ENCODE measurements at places on chromosomes 5 and 9. TPM values are rescaled to one million over a fixed set of nuclear protein-coding genes. Genes with fewer than 3 reads are reported as not detected.

GRCh38 chr9:123349691-123350480 lies 6.1 kb upstream of the CRB2 start:
- H3K36me3 ChIP-seq: no peaks in the 10 kb centered on the region
- peaks cover 5% of the 10 kb centered on the region for H3K4me1 ChIP-seq
- no peak for DNase-seq
- no peak overlapping the region for H3K27ac ChIP-seq

GRCh38 chr5:121668635-121669034 lies 183.0 kb upstream of the FTMT start:
- H3K36me3 ChIP-seq: no peaks in the 10 kb centered on the region
- H3K4me1 ChIP-seq: no peaks in the 10 kb centered on the region
- no peaks in the 10 kb centered on the region for H3K27me3 ChIP-seq
- no peak overlapping the region for H3K4me3 ChIP-seq
- DNase-seq: no peak

The PPIC gene
- total RNA-seq: 21.7 TPM

The SLC1A1 gene
- total RNA-seq: 2.9 TPM

The RASEF gene
- 11.8 TPM for total RNA-seq

The GLDC gene
- total RNA-seq: 18.3 TPM

All from esophagus squamous epithelium (tissue), 5 donors.